ENCODE measurements at places on chromosomes 1 and 21. TPM values are rescaled to one million over a fixed set of nuclear protein-coding genes. Genes with fewer than 3 reads are reported as not detected.

BATF3 gene
- total RNA-seq: 52.6 TPM

OR2W3 gene
- not detected for total RNA-seq

CLDN17 gene
- not detected for total RNA-seq

CIART gene
- 5.1 TPM for total RNA-seq

DNA sequence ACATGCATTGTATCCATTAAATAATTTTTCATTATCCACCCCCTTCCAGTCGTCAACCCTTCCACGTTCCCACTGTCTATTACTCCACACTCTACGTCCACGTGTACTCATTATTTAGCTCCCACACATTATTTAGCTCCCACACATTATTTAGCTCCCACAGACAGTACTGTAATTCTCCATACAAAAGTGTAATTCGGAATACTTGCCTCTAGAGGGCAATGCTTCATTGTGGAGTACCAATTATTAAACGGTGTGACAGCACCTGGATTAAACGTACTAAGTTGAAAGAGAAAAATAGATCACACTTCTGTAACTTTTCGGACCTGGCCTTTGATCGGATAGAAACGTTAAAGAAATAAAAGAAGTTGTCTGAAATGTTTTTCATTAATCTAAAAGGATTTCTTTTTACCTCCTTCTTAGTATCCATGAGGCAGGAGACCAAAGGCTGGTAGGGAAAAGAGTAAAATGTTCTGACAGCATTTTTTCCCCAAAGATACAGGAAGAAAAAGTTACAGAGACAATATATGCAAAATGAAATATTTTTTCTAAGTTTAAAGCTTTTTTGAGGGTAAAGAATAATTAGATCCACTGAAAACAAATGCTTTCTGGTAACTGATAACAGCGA lies 99.2 kb downstream of the LHX8 start:
- no peak overlapping the region for H3K4me3 ChIP-seq
- H3K36me3 ChIP-seq: no peaks in the 10 kb centered on the region
- H3K27ac ChIP-seq: no peak overlapping the region
- no peaks in the 10 kb centered on the region for H3K4me1 ChIP-seq

- no peaks in the 10 kb centered on the region for H3K27me3 ChIP-seq
- H3K4me1 ChIP-seq: peaks cover 40% of the 10 kb centered on the region
- no peak overlapping the region for H3K4me3 ChIP-seq
Measured at GRCh38 chr1:225919906-225920305, 4.1 kb downstream of the PYCR2 start.

DNA sequence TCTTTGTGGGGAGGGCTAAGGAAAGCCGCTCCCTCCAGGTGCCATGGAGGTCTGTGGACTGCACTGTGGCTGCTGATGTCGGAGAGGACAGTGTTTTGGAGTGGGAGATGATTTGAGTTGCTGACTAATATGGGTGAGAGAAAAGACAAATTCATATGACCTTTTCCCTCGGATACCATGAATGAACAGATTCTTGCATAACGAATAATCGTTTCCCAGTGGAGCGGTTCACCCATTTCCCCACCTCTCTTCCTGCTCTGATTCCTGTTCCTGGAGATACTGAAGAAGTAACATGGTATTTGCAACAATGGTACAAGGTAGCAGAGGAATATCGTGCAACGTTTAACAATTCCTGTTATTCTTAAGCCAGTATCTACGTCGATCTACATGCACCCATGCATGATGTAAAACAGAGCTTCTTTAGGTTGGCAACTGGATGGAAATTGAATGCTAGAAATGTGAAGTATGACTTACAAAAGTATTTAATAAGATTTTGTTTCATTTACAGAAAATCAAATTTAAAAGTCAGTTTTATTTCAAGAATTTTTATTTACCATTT lies 227.1 kb downstream of the TOMM20 start:
- DNase-seq: no peak
- H3K36me3 ChIP-seq: no peaks in the 10 kb centered on the region
- H3K4me1 ChIP-seq: peaks cover 8% of the 10 kb centered on the region
- H3K4me3 ChIP-seq: no peak overlapping the region

- no peak overlapping the region for H3K4me3 ChIP-seq
- H3K36me3 ChIP-seq: no peaks in the 10 kb centered on the region
- peaks cover 2% of the 10 kb centered on the region for H3K27me3 ChIP-seq
- no peaks in the 10 kb centered on the region for H3K4me1 ChIP-seq
- H3K27ac ChIP-seq: no peak overlapping the region
Measured at GRCh38 chr21:40490408-40490807, 356.6 kb downstream of the DSCAM start.

GRCh38 chr1:115036814-115037507 lies 7.3 kb downstream of the TSHB start:
- H3K4me3 ChIP-seq: no peak overlapping the region
- H3K27me3 ChIP-seq: peaks cover 3% of the 10 kb centered on the region
- no peak overlapping the region for H3K27ac ChIP-seq
